ENCODE measurements at places on chromosomes 2 and 18. TPM values are rescaled to one million over a fixed set of nuclear protein-coding genes. Genes with fewer than 3 reads are reported as not detected.

The SLC9A2 gene
- 0.15 TPM for total RNA-seq

The ERFE gene
- total RNA-seq = 2.5 TPM

GRCh38 chr2:61090386-61090921, 24.8 kb downstream of the SANBR start:
- H3K4me3 ChIP-seq = no peak overlapping the region
- DNase-seq = no peak
- no peak overlapping the region for H3K27ac ChIP-seq
- no peaks in the 10 kb centered on the region for H3K36me3 ChIP-seq
- H3K4me1 ChIP-seq = no peaks in the 10 kb centered on the region
- H3K27me3 ChIP-seq = no peaks in the 10 kb centered on the region

- no peaks in the 10 kb centered on the region for H3K36me3 ChIP-seq
- no peak for DNase-seq
- H3K27me3 ChIP-seq = peaks cover 2% of the 10 kb centered on the region
- 0 out of 2 replicates have a peak overlapping the region, but pooled peaks have one; percentile 10 for H3K27ac ChIP-seq
Observed at GRCh38 chr2:119218478-119219064, 5.1 kb upstream of the STEAP3 start.

GRCh38 chr2:128298846-128299507, 19.7 kb downstream of the HS6ST1 start:
- no peaks in the 10 kb centered on the region for H3K27me3 ChIP-seq
- H3K4me1 ChIP-seq = peaks cover 21% of the 10 kb centered on the region
- no peak overlapping the region for H3K4me3 ChIP-seq
- DNase-seq = no peak
- H3K27ac ChIP-seq = no peak overlapping the region

DNA sequence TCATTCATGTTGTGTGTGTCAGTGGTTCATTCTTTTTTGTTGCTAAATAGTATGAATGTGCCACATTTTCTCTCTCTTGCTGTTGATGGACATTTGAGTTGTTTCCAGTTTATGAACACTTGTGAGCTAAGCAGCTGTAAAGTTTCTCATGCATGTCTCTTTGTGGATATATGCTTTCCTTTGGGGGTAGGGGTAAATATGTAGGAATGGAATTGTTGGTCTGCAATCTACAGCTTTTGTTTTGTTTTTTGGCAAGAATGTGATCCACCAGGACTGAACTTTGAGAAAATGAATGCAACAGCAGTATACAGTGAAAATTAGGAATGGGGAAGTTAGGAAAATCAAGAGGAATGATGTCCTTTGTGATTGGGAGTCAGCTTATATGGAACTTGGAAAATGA, 226.3 kb downstream of the CDCA7 start:
- no peaks in the 10 kb centered on the region for H3K4me1 ChIP-seq
- H3K27me3 ChIP-seq = no peaks in the 10 kb centered on the region
- H3K4me3 ChIP-seq = no peak overlapping the region
- DNase-seq = no peak
- no peak overlapping the region for H3K27ac ChIP-seq
- H3K36me3 ChIP-seq = no peaks in the 10 kb centered on the region

Measured in H1 (cell line).